CD4-positive, alpha-beta T cell (primary cell): ENCODE measurements at places on chromosomes 5 and 9. TPM values are rescaled to one million over a fixed set of nuclear protein-coding genes. Genes with fewer than 3 reads are reported as not detected.

The TMC1 gene
- not detected for total RNA-seq

The CCDC180 gene
- total RNA-seq: 7.1 TPM

The NR4A3 gene
- total RNA-seq: 42.4 TPM

The FGF10 gene
- not detected for total RNA-seq

The C8G gene
- not detected for total RNA-seq

The ADAMTS2 gene
- not detected for total RNA-seq

The APBA1 gene
- 0.47 TPM for total RNA-seq

The C5orf58 gene
- total RNA-seq: not detected

The PCDHGB6 gene
- 0.06 TPM for total RNA-seq

The TAS2R1 gene
- total RNA-seq: not detected

The MYO10 gene
- total RNA-seq: not detected

The LEAP2 gene
- 0.30 TPM for total RNA-seq

The LHFPL2 gene
- total RNA-seq: 0.25 TPM

DNA sequence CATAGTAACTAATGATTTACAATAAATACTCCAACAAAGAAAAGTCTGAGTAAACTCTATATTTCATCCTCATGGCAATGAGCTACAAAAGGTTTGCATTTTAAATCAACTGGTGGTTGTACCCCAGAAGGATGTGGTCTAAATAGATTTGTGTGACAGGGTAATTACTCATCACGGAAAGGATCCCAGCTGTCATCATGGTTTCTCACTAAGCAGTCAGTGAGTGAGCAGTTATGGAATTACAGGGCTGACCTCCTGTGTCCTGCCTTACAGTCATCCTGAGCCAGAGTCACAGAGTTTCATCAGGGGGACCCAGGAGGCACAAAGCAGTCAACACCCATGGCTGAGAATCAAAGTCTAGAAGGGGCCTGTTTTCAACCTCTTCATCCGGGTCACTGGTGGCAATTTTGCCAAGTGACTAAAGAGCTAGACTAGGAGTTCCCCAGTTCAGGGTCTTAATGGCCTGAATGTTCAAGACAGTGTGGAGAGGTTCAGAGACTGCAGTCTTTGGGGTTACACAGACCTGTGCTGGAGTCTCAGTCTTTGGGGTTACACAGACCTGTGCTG, 210.7 kb upstream of the SLC24A2 start:
- no peaks in the 10 kb centered on the region for H3K36me3 ChIP-seq
- no peak overlapping the region for H3K27ac ChIP-seq
- no peak for DNase-seq
- H3K4me3 ChIP-seq: no peak overlapping the region
- H3K4me1 ChIP-seq: peaks cover 7% of the 10 kb centered on the region
- H3K27me3 ChIP-seq: no peaks in the 10 kb centered on the region

- DNase-seq: no peak
- H3K36me3 ChIP-seq: no peaks in the 10 kb centered on the region
- H3K4me1 ChIP-seq: peaks cover 9% of the 10 kb centered on the region
Observed at GRCh38 chr5:135492319-135492626, 40.1 kb upstream of the TIFAB start.

DNA sequence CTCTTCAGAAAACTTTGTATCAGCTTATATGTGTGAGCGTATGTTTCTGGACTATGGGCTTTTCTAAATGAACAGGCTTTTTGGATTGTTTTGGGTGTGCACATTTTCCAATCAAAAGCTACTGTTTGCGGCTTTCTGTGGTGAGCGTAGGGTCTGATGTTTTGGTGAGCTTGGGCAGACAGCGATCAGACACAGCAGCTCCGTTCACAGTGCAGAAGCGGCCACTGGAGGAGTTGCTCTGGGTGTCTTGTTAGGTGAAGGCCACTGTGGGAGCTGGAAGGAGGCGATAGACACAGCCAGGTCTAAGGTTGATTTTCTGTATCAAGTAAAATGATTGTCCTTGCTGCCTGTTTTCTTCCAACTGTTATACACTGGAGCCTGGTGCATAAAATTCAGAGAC, 11.1 kb downstream of the PRRC2B start:
- H3K27ac ChIP-seq: no peak overlapping the region
- DNase-seq: no peak
- H3K4me3 ChIP-seq: peak overlapping the region; percentile 6
- H3K4me1 ChIP-seq: peaks cover 96% of the 10 kb centered on the region
- peaks cover 7% of the 10 kb centered on the region for H3K36me3 ChIP-seq

DNA sequence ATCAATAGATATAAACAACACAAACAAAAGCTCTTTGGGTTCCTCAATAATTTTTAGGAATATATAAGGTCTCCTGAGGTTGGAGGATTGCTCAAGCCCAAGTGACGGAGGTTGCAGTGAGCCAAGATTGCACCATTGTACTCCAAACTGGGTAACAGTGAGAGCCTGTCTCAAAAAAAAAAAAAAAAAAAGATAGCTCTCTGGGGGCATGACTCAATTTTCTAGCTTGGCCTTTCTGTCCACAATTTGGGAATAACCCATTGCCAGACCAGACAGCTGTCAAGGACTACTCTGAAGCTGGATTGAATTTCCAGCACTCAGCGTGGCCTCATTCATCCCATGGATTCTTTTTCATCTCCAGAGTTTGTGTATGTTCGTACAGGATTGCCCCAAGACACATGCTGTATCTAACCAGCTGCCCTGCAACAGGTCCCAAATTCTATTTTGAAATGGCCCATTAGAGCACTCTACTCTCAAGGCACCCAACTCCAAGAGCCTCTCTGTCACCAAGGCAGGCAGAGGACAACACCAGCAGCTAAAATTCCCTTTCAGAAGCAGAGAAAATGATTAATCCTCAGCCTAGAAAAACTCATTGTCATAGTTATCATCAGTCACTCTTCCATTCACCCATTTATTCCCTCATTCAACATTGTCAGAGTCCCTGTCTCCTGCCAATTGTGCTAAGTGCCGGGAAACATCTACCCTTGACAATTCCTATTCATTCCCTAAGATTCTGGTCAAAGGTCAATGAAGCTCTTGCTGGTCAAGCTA, 8.7 kb downstream of the FAM193B start:
- no peak overlapping the region for H3K4me3 ChIP-seq
- peaks cover 3% of the 10 kb centered on the region for H3K4me1 ChIP-seq
- H3K27me3 ChIP-seq: no peaks in the 10 kb centered on the region

DNA sequence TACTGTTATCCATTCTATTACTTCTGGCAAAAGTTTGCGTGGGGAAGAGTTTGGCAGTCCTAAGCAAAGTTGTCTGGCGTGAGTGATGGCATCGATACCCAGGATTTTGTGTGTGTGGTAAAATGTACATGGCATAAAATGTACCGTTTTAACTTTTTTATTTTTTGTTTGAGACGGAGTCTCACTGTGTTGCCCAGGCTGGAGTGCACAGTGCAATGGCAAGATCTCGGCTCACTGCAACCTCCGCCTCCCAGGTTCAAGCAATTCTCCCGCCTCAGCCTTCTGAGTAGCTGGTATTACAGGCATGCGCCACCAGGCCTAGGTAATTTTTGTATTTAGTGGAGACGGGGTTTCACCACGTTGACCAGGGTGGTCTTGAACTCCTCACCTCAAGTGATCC, 55.4 kb upstream of the TJP2 start:
- H3K27ac ChIP-seq: no peak overlapping the region
- DNase-seq: no peak
- no peaks in the 10 kb centered on the region for H3K27me3 ChIP-seq
- H3K36me3 ChIP-seq: no peaks in the 10 kb centered on the region
- H3K4me3 ChIP-seq: no peak overlapping the region

DNA sequence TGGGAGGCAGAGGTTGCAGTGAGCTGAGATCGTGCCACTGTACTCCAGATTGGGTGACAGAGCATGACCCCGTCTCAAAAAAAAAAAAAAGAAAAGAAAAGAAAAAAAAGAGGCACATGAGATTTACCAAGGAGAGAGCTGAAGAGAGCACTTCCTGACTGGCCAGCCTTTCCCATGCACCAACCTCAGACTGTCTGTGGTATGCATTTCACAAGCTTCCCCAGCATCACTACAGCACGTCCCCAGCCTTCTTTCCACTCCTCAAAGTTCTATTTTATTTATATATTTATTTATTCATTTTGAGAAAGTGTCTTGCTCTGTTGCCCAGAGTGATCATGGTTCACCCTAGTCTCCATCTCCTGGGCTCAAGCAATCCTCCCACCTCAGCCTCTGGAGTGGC, 13.6 kb upstream of the FUBP3 start:
- no peak for DNase-seq
- no peaks in the 10 kb centered on the region for H3K27me3 ChIP-seq
- no peak overlapping the region for H3K27ac ChIP-seq
- no peak overlapping the region for H3K4me3 ChIP-seq
- no peaks in the 10 kb centered on the region for H3K36me3 ChIP-seq

GRCh38 chr9:3939820-3940219, 360.0 kb downstream of the GLIS3 start:
- no peaks in the 10 kb centered on the region for H3K4me1 ChIP-seq
- DNase-seq: no peak
- H3K4me3 ChIP-seq: no peak overlapping the region
- no peak overlapping the region for H3K27ac ChIP-seq

- H3K4me1 ChIP-seq: no peaks in the 10 kb centered on the region
- no peak overlapping the region for H3K4me3 ChIP-seq
- no peak overlapping the region for H3K27ac ChIP-seq
- no peaks in the 10 kb centered on the region for H3K27me3 ChIP-seq
- DNase-seq: no peak
- H3K36me3 ChIP-seq: no peaks in the 10 kb centered on the region
Observed at GRCh38 chr5:170131235-170131634, 25.5 kb downstream of the FOXI1 start.

DNA sequence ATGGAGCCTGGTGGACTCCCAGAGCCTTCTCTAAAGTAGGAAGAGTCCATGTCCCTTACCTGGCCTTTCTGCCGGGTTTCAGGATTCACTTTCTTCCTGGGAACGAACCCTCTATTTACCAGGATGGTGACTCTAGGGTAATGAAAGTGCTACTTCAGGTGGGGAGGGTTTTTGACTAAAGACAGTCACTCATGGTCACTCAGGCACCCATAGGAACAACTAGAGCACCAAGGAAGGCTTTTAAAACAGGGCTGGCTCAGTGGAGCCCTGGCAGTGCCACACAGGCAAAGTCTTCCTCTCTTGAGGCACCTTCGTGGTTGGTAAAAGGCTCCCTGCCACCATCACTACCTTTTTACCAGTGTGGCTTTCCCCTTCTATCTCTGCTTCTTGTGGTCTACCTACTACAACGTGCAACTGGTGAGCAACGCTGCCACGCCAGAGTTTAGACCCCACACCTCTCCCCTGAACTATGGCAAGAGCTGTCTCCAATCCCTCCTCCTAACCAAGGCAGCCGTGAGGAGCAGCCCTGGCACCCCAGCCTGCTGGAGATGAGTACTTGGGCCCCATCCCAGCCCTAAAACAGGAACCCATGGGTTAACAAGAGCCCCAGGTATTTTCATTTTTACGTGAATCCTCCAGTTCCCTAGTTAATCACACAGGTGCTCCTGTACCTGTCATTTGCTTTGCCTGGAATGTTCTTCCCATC, 3.5 kb downstream of the SURF1 start:
- H3K27ac ChIP-seq: no peak overlapping the region
- no peak for DNase-seq
- no peak overlapping the region for H3K4me3 ChIP-seq

GRCh38 chr5:53601570-53601969, 41.1 kb downstream of the NDUFS4 start:
- no peak overlapping the region for H3K4me3 ChIP-seq
- H3K27ac ChIP-seq: no peak overlapping the region
- H3K4me1 ChIP-seq: no peaks in the 10 kb centered on the region
- H3K36me3 ChIP-seq: peaks cover 19% of the 10 kb centered on the region

GRCh38 chr5:53425687-53426511, 54.5 kb upstream of the FST start:
- no peak overlapping the region for H3K27ac ChIP-seq
- H3K4me3 ChIP-seq: no peak overlapping the region
- no peaks in the 10 kb centered on the region for H3K27me3 ChIP-seq
- H3K4me1 ChIP-seq: no peaks in the 10 kb centered on the region
- no peak for DNase-seq

DNA sequence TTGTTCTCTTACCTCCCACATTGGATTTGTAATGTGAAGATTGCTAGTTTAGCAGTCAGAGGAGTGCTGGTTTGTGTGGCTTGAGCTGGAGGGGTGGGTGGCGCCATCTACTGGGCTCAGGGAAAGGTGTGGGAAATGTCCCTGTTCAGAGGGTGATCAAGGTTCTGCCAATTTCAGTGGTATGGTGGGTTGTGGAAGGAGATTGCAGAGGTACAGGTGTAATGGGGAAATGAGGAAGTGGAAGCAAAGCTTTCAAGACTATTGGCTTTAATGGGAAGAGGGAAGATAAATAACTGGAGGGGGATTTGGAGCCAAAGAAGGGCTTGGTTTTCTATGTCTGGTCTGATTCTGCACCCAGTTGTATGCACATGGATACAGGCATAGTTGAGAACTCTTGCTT, 76.4 kb downstream of the OSMR start:
- no peaks in the 10 kb centered on the region for H3K36me3 ChIP-seq
- H3K4me1 ChIP-seq: no peaks in the 10 kb centered on the region
- DNase-seq: peak; percentile 35
- no peak overlapping the region for H3K4me3 ChIP-seq
- no peak overlapping the region for H3K27ac ChIP-seq

GRCh38 chr5:134019636-134020035, 14.9 kb upstream of the VDAC1 start:
- no peaks in the 10 kb centered on the region for H3K36me3 ChIP-seq
- no peaks in the 10 kb centered on the region for H3K4me1 ChIP-seq
- no peak for DNase-seq
- H3K4me3 ChIP-seq: no peak overlapping the region
- no peak overlapping the region for H3K27ac ChIP-seq

GRCh38 chr5:143334903-143335302, 68.6 kb downstream of the NR3C1 start:
- DNase-seq: no peak
- no peaks in the 10 kb centered on the region for H3K27me3 ChIP-seq
- H3K36me3 ChIP-seq: peaks cover 2% of the 10 kb centered on the region
- no peaks in the 10 kb centered on the region for H3K4me1 ChIP-seq
- H3K27ac ChIP-seq: no peak overlapping the region

GRCh38 chr5:17302106-17302505, 84.7 kb downstream of the BASP1 start:
- no peaks in the 10 kb centered on the region for H3K36me3 ChIP-seq
- no peaks in the 10 kb centered on the region for H3K27me3 ChIP-seq
- no peaks in the 10 kb centered on the region for H3K4me1 ChIP-seq
- no peak for DNase-seq
- H3K27ac ChIP-seq: no peak overlapping the region

- no peak overlapping the region for H3K27ac ChIP-seq
- no peaks in the 10 kb centered on the region for H3K4me1 ChIP-seq
- H3K4me3 ChIP-seq: no peak overlapping the region
- no peaks in the 10 kb centered on the region for H3K36me3 ChIP-seq
- no peak for DNase-seq
Observed at GRCh38 chr5:101370181-101370580, 467.1 kb upstream of the ST8SIA4 start.

- no peak overlapping the region for H3K4me3 ChIP-seq
- H3K36me3 ChIP-seq: no peaks in the 10 kb centered on the region
- no peaks in the 10 kb centered on the region for H3K4me1 ChIP-seq
- H3K27me3 ChIP-seq: no peaks in the 10 kb centered on the region
- H3K27ac ChIP-seq: no peak overlapping the region
Observed at GRCh38 chr5:57693488-57694305, 211.1 kb upstream of the ACTBL2 start.

- H3K4me3 ChIP-seq: no peak overlapping the region
- H3K27ac ChIP-seq: no peak overlapping the region
- no peaks in the 10 kb centered on the region for H3K27me3 ChIP-seq
- H3K4me1 ChIP-seq: no peaks in the 10 kb centered on the region
- H3K36me3 ChIP-seq: peaks cover 19% of the 10 kb centered on the region
Observed at GRCh38 chr5:132704875-132705274, 31.1 kb downstream of the IL4 start.
